ENCODE measurements at places on chromosomes 11 and 22.

- DNase-seq: peak; percentile 83
Measured at GRCh38 chr22:37486224-37486845, at the start of gene MFNG. TSS of gene MFNG (minus strand) at chr22:37486384. CDS start at chr22:37486177, 207 bp downstream.

- no peak for DNase-seq
Measured at GRCh38 chr22:27205492-27206373, 548.3 kb downstream of the MIAT start.

DNA sequence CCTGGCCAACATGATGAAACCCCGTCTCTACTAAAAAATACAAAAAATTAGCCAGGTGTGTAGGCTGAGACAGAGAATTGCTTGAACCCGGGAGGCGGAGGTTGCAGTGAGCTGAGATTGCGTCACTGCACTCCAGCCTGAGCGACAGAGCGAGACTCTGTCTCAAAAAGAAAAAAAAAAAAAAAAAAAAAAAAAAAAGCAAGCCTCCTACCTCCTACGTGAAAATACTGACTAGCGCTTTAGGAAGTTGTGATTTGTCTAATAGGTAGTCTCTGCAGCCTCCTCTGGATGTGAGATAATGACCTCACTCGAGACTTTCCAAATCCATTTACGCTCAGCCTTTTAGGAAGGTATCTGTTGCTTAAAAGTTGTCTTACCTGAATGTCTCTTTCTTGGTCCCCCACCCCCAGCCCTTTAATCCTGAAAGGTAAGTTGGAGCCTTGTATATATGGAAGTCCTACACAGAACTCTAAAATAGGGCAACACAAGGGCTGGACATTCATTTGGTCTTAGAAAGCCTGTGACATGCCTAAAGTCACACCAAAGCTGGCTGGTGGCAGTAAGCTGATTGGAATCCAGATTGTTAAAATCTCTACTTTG lies 5.5 kb downstream of the SEPTIN3 start:
- no peak for DNase-seq

GRCh38 chr11:862081-862661 lies 19.5 kb downstream of the TSPAN4 start:
- no peak for DNase-seq

DNA sequence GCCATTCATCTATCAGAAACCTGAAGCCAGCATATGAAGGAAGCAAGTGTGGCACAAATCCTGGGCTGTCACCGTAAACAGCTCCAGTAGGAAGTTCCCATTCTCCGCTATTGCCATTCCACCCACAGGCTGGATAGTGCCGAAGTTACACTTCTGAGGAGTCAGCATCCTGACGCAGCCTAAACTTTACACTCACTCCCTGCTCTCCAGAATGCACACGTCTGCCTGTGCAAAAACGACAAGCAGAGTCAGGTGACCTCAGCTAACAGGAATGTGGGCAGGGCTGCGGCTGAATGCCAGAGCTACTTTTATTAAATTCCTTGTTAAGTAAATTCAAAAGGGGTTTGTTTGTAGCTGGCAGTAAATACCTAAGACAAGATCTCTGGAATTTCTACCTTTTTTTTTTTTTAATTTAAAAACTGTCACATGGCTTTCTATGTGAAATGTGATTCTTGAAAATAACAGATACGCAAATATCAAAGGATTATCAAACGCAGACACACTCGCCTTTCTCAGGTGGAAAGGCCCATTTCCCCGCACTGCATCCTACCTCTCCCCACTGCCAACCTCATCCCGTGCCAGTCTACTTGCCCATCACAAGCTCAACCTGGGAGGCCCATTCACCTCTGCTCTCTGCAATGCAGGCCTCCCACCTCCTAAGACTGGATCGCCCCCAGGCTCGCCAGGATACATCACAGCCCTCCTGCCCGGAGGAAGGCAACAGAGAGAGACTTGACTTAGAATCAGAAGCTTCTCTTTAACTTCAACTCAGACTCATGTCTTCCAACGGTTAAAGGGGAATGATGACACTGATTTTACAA lies 33.5 kb downstream of the NFRKB start:
- no peak for DNase-seq

DNA sequence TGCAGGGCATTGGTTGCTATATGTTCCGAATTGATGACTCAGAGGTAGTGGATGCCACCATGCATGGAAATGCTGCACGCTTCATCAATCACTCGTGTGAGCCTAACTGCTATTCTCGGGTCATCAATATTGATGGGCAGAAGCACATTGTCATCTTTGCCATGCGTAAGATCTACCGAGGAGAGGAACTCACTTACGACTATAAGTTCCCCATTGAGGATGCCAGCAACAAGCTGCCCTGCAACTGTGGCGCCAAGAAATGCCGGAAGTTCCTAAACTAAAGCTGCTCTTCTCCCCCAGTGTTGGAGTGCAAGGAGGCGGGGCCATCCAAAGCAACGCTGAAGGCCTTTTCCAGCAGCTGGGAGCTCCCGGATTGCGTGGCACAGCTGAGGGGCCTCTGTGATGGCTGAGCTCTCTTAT lies 5.4 kb upstream of the TTC36 start:
- DNase-seq: no peak

- DNase-seq: no peak
Measured at GRCh38 chr22:44543781-44544477, 45.9 kb upstream of the RTL6 start.

GRCh38 chr11:79170321-79170720 lies 270.5 kb downstream of the TENM4 start:
- DNase-seq: no peak

DNA sequence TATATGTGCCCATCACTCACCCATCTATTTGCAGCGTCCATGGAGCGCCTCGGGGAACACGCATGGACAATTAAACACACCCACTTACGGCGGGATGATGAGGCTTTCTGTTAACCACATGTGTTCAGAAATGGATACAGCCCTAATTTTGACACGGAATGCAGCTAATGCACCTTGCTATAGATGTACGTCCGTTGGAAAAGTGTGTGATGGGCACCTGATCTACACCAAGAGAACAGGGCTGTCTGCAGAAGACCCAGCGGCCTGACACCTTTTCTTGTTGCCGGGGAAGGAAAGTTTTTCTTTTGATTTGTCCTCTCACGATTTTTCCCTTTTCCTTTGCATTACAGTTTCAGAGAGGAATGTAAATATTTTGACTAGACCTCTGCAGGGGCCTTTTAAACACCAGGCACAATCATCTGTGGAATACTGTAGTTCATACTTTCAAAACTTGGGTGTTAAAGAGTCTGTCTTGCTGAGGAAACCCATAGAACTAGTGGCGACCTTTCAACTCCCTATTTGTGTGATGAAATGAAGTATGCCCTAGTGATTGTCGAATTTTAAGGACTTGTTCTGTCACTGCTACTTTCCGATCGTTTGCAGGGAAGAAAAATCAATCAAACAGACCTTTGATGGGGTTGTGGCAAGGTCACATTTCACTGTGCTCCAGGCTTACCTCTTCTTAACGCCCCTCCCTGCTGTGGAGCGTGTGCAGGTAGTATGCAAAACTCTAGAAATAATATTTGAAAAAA lies 16.5 kb upstream of the PAX6 start:
- no peak for DNase-seq

GRCh38 chr11:118042141-118042540 lies 34.7 kb upstream of the TMPRSS4 start:
- DNase-seq: no peak

GRCh38 chr11:61147791-61148620 lies 13.2 kb downstream of the VPS37C start:
- no peak for DNase-seq

DNA sequence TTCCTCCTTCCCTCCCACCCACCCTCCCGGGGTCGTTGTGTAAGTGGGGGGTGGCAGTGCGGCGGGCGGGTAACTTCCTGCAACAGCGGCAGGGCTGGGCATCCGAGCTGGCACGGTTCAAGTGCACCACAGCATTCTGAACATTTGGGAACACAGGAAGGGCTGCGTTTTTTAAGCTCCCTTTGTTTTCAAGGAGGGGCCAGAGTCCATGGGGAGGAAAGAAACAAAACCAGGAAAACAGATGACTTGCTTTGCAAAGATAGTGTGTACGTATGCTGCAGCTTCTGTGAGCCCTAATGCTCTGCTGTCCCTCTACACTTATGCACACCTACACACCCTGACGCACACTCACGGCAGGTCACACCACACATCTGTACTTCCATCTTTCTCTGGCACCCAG lies 152.5 kb downstream of the FBXO7 start:
- DNase-seq: no peak

GRCh38 chr11:91261513-91261912 lies 963.1 kb upstream of the FAT3 start:
- DNase-seq: no peak

DNA sequence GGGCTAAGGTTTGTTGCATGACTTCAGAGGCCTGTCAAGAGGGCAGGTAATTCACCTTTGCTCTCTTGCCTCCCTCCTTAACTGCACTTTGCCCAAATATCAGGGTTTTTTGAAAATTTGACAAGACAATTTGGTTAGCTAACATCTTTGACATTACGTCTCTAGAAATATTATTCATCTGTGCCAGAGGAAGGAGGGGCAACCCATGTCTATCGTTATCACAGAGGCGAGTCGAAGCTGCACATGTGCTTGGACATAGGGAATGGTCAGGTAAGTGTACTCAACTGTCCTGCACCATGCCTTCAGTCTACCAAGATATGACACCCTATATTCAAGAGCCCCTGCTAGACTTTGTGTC lies 3.7 kb downstream of the AKIP1 start:
- DNase-seq: no peak

DNA sequence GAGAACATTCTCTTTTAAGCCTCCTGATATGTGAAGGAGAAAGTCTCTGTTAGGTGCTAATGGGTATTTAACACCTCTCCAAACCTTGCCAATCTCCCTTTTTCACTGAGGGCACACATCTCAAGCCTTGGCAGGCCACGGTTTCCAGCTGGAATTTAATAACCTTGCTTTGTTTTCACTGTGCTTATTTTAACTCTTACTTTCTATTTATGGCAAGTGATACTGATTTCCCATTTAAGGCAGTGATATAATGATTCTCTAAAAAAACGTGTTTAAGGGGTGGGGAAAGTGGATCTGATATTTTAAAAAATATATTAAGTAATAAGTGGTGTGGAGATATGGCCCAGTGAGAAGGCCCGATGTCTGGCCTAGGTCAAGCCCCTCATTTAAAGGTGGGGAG lies 1.1 kb upstream of the RASD2 start:
- no peak for DNase-seq

DNA sequence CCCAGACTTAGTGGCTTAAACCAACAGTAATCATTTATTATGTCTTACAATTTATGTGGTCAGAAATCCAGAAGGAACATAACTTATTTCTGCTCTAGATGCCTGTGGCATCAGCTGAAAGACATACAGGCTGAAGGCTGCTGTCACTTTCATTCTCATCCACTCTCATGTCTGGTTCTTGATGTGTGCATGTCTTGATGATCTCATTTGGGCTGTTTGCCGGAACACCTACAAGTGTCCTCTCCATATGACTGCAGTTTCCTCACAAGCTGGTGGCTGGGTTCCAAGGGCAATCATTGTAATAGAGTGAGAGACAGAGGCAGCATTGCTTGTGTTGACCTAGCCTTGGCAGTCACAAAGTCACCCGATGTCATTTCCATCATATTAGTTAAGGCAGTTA lies 1375.9 kb upstream of the RAG2 start:
- no peak for DNase-seq

DNA sequence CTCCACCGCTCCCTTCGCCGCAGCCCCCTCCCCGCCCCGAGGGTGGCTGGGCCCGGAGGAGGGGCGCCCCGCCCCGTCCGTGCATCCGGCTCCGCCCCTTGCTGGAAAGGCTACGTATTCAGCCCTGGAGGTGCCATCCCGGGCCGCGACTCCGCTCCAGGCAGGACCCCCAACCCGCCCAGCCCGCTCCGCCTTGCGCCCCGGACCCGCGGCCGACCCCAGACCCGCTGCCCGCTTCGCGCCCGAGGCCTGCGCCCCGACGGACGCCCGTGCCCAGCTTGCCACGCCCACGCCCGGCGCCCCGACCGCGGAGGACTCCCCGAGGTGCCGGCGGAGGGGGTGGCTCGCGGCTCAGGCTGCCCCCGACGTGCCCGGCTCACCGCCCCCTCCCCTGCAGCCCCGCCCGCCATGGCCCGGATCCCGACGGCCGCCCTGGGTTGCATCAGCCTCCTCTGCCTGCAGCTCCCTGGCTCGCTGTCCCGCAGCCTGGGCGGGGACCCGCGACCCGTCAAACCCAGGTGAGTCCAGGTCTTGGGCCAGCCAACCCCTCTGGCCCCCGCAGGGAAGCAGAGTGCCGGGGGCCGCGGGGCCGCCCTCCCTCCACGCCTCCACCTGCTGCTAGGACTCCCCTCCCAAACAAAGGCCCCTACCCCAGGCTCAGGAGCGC lies at the start of gene ADM2:
Gene ADM2 (plus strand): TSS at position 104 of the 667 bp plus-strand sequence. CDS start 305 bp downstream, at position 409.
- peak; percentile 51 for DNase-seq

DNA sequence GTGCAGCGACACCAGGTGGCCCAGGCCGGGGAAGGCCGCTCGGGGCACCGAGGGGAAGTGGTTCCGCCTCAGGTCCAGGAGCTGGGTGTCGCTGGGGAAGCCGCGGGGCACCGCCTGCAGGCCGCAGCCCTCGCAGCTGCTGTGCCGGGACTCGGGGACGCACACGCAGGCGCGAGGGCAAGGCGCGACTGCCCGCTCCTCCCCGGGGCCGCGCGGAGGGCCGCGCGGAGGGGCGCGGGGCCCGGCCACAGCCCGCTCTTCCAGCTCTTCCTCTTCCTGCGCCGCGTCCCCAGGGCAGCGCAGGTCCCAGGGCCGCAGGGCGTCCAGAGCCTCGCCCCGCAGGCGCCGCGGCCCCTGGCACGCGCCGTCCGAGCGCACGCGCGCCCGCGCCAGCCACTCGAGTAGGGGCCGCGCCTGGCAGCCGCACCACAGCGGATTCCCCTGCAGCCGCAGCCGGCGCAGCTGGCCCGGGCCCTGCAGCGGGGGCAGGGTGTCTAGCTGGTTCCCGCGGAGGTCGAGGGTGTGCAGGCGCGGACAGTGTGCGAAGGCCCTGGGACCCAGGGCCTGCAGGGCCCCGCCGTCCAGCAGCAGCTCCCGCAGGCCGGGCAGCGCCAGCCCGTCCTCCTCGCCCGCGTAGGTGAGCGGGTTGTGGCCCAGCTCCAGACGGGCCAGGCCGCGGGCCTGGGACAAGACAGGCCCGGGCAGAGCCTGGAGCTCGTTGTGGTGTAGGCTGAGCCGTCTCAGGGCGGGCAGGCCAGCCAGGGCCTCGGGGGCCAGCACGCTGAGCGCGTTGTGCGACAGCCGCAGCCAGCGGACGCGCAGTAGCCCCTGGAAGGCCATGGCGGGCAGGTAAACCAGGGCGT lies 2.8 kb downstream of the CHADL start:
- DNase-seq: peak; percentile 86

GRCh38 chr11:103354656-103355055 lies 245.4 kb downstream of the DYNC2H1 start:
- DNase-seq: no peak

DNA sequence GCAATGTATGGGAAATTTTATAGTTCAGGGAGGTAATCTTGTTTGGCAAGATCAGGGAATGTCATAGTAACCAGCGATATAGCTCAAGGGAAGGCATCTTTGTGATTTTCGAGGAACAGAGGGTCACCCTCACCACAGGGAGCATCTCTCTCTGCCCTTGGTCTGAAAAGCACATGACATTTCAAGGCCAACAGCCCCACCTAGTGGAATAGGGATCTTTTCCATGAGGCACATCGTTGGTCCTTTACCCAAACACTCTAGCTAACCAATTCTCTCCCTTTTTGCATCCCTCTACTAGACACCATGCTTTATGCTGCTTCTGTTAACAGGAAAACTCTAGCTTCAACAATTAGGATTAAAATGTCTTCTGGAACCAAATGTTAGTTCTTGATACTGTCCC lies 179.0 kb downstream of the GRM5 start:
- DNase-seq: peak; percentile 2

Data from CD4-positive, alpha-beta T cell treated with Interferon alpha-2 for 1 hour (primary cell).